ENCODE measurements at places on chromosomes 11 and 22.

- peak; percentile 74 for DNase-seq
These were observed 159.4 kb downstream of the BUD13 start for GRCh38 chr11:116613206-116613875.

DNA sequence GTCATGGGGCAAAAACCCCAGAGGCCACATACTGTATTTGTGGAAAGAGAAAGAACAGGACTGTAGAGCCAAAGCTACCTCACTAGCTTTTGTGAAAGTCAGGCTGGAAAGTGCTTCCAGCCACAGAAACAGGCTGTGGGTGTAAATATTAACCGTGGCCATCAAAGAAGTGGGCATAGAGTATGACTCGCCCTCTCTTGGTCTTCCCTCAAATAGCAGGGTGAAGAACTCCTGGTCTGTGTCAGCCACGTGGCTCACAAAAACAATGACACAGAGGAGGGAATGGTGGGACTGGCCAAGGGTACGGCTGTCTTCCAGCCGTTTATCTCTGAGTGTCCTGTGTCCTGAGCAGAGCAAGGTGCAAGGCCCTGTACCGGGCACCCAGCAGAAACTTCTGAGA lies 37.6 kb upstream of the UBASH3B start:
- DNase-seq: no peak

- DNase-seq: no peak
These were observed 627 bp downstream of the JRKL start for GRCh38 chr11:96390488-96390792.

GRCh38 chr22:31812977-31813605 lies 59.3 kb downstream of the DEPDC5 start:
- DNase-seq: no peak
